ENCODE measurements at places on chromosomes 2 and 18. TPM values are rescaled to one million over a fixed set of nuclear protein-coding genes. Genes with fewer than 3 reads are reported as not detected.

GRCh38 chr2:69538872-69539548 lies 101.8 kb upstream of the NFU1 start:
- no peaks in the 10 kb centered on the region for H3K36me3 ChIP-seq
- no peaks in the 10 kb centered on the region for H3K27me3 ChIP-seq
- no peak overlapping the region for H3K4me3 ChIP-seq
- H3K27ac ChIP-seq = peak overlapping the region; percentile 55

DNA sequence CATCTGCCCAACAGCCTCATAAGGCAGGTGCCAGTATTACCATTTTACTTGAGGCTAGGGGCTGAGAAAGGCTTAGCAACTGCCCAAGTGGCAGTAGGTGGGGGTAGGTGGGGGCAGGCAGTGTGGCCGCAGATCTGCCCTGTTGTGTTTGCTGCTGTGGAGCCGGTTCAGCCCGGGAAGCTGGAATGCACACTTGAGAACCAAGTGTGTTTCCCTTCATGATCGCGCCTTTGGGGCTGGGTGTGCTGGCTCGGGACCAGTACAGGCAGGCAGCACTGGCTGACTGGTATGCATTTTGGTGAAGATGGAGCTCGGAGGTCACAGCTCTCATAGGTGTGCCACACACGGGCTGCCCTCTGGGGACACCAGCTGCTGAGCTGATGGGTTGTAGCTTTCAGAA lies 85.1 kb downstream of the CABLES1 start:
- no peaks in the 10 kb centered on the region for H3K27me3 ChIP-seq
- DNase-seq = no peak
- no peaks in the 10 kb centered on the region for H3K4me1 ChIP-seq
- H3K36me3 ChIP-seq = peaks cover 6% of the 10 kb centered on the region

DNA sequence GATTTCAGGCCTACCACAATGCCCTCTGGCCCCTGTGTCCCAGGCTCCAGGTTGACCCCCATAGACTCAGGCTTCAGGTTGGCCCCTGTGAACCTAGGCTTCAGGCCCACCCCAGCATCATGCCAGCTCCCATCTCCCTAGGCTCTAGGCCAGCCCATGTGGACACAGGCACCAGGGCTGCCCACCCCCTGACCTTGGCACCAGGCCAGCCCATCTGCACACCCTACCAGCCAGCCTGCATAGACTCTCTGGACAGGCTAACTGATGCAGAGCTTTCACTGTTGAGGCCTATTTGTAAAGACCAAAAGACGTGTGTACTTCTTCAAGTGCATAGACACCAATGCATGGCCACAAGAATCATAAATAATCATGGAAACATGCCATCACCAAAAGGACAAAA lies 83.9 kb downstream of the VAPA start:
- DNase-seq = no peak
- no peaks in the 10 kb centered on the region for H3K4me1 ChIP-seq
- H3K36me3 ChIP-seq = no peaks in the 10 kb centered on the region
- no peaks in the 10 kb centered on the region for H3K27me3 ChIP-seq

DNA sequence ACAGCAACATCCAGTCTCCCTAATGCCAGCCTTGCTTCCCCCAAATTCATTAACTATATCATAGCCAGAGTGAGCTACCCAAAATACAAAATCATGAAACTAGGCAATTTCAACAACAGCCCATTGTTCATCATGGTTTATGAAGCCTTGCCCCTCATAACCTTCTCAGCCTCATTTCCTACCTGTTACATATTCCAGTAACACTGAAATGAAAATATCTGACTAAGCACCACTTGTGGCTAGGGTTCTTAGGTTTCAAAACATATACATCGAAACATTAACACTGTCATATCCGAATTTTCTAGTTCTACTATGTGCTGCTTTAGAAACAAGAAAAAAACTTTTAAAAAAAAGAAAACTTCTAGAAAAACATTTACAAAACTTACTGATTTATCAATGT lies 59.5 kb downstream of the ATAD2B start:
- H3K4me1 ChIP-seq = no peaks in the 10 kb centered on the region
- no peaks in the 10 kb centered on the region for H3K36me3 ChIP-seq
- no peak overlapping the region for H3K27ac ChIP-seq
- H3K27me3 ChIP-seq = no peaks in the 10 kb centered on the region

DHRS9 gene
- not detected for total RNA-seq

POLE4 gene
- 101 TPM for total RNA-seq

GRCh38 chr2:121502781-121503180 lies 27.9 kb upstream of the RNU4ATAC start:
- H3K4me1 ChIP-seq = no peaks in the 10 kb centered on the region
- no peak for DNase-seq
- H3K36me3 ChIP-seq = peaks cover 1% of the 10 kb centered on the region
- no peaks in the 10 kb centered on the region for H3K27me3 ChIP-seq

DNA sequence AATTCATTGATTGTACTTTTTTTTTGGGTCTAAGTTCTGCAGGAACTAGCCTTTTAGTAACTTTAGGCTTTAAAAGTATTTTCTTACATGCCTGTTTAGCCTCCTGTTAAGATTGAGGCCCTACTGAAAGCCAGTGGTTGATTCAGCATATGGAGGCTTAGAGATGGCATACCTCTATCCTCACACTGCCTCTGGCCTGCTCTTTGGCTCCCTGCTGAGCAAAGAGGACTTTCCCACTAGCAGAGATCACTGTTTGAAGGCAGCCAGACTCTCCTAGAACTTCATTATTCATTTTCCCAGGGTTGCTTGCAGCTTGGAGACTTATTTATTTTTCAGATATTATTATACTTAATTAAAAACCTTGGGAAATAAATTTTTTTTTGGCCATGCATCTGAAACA lies 405.6 kb upstream of the MEX3C start:
- no peak overlapping the region for H3K27ac ChIP-seq
- no peaks in the 10 kb centered on the region for H3K36me3 ChIP-seq
- no peak overlapping the region for H3K4me3 ChIP-seq
- no peaks in the 10 kb centered on the region for H3K27me3 ChIP-seq
- no peak for DNase-seq
- no peaks in the 10 kb centered on the region for H3K4me1 ChIP-seq

ERBB4 gene
- total RNA-seq = not detected

ATP5F1A gene
- 349 TPM for total RNA-seq

UGGT1 gene
- 80.0 TPM for total RNA-seq

COL4A3 gene
- total RNA-seq = 4.7 TPM

OBSL1 gene
- 57.6 TPM for total RNA-seq

GRCh38 chr18:44955825-44956224 lies 275.1 kb downstream of the SETBP1 start:
- no peaks in the 10 kb centered on the region for H3K4me1 ChIP-seq
- no peak for DNase-seq
- no peak overlapping the region for H3K4me3 ChIP-seq
- H3K36me3 ChIP-seq = no peaks in the 10 kb centered on the region
- no peaks in the 10 kb centered on the region for H3K27me3 ChIP-seq

DNA sequence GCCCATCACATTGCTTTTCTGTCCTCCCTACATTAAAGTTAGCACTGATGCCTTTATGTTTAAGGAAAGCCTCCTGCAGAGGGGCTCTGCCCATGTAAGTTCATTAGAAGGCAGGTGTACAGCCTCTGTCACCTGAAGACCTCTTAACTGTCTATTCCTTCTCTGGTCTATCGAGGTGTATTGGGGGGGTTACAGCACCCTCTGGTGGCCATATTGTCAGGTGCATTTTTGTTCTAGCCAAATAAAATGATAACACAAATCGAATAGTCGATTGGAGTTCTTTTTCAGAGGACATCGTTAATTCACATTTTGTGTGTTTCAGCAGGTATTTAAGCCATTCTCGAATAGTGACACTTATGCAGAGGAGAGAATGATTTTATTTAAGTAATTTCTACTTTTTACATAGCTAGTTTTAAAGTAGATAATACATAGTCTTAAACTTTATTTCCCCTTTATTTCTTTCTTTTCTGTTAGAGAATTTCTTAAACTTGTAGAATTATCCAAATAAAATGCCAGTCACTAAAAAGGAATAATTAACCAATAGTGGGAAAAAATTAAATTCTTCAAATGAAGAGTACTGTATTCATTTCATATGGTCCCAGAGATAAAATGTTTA lies 136.8 kb downstream of the NEDD4L start:
- peaks cover 14% of the 10 kb centered on the region for H3K4me1 ChIP-seq
- peak; percentile 44 for DNase-seq
- no peaks in the 10 kb centered on the region for H3K36me3 ChIP-seq
- no peak overlapping the region for H3K4me3 ChIP-seq
- no peak overlapping the region for H3K27ac ChIP-seq
- no peaks in the 10 kb centered on the region for H3K27me3 ChIP-seq

DNA sequence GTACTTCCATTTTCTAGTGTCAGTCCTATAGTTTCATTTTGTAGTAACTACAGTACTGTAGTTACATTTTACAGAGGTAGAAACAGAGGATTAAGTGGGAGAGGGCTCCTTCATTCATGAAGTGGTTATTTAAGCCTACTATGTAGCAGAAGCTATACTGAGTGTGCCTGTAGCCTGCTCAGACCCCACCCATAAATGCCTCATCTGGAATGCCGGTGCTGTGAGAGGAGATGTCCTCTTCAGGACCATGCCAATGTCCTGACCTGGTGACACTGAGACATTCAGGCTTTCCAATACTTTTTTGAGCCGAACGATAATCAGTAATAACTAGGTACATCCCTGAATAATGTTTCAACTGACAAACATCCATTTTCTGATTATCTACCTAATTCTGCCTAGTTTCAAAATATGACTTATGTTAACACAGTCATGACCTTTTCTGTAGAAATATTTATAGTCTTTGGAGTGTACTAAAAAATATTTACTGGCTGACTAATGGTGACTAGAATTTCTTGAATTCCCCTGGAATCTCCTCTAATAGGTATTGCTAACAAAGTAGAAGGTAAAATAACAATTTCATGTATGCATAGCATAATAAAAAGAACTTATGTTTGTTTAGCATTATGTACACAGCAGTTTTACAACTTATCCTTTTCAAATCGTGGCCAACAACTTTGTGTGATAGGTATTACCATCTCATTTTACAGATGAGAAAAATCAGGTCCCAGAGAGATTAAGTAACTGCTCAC lies 10.2 kb upstream of the ARHGAP28 start:
- H3K27me3 ChIP-seq = no peaks in the 10 kb centered on the region
- no peaks in the 10 kb centered on the region for H3K36me3 ChIP-seq
- DNase-seq = peak; percentile 83
- H3K4me1 ChIP-seq = peaks cover 100% of the 10 kb centered on the region
- H3K27ac ChIP-seq = peak overlapping the region; percentile 99
